ENCODE measurements at places on chromosomes 1 and 21.

DNA sequence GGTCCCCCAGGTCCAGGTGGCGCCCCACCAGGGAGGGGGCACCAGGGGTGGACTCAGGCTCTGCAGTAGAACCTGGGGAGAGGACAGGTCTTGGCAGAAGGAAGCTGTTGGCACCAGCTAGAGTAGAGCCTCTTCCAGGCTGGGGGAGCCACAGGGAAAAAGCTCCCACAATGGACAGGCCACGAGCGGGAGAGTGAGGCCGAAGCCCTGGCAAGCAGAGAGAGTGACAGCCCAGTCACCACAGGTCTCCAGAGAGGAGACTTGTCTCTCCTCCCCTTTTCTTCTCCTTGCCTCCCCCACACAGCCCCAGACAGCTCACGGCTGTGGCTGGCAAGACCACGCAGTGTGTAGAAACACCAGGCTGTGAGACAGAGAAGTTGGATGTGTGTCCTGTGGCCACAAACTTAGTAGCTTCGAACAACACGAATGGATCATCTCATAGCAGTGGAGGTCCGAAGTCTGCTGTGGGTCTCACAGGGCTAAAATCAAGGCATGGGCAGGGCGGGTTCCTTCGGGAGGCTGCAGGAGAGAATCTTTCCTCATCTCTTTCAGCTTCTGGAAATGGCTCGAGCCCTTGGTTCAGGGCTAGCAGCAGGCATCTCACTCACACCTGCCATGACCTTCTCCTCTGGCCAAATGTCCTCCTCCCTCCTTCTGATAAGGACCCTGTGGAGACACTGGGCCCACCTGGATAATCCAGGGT is 3.3 kb downstream of the KRTAP12-4 start:
- no peak for DNase-seq

DNA sequence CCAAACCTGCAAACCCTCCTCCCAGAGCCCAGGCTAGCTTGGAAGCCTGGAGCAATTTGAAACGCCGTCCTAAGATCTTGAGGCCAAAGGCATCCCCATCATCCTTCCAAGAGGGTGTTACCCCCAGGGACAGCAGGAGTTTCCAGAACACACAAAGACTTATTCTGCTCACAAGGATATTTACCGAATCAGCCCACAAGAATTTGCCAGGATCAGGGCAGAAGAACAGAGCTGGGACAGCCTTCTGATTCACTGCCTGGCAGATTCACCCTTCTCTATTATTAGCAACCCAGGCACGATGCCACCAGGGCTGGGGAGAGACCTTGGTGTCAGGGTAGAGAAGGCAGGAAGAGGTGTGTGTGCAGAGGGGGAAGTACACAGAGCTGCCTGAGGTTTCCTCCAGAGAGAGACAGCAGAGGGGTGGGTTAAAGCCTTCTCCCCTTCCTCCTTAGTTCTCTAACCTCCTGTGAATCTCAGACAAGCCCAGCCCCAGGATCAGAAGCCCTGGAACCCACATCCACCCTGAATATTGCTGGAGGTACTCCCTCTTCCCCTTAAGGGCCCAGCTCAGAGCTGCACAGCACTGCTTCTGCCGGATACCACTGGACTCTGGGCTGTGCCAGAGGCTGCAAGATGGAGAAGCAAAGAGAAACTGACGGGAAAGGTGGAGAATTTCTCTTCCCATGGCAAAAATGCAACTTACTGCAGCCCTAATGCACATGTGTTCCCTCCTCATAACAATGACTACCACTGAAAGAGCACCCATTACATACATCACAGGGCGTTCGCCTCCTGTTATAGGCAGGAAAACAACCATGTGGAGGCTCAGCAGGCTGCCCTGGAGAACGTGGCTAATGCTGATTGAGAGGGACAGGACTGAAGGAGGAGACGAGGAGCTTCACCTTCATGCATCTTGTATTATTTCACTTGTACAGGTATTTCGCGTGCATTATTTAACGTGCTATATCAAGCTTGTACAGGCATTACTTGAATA is 61.8 kb downstream of the ITPKB start:
- no peak for DNase-seq

DNA sequence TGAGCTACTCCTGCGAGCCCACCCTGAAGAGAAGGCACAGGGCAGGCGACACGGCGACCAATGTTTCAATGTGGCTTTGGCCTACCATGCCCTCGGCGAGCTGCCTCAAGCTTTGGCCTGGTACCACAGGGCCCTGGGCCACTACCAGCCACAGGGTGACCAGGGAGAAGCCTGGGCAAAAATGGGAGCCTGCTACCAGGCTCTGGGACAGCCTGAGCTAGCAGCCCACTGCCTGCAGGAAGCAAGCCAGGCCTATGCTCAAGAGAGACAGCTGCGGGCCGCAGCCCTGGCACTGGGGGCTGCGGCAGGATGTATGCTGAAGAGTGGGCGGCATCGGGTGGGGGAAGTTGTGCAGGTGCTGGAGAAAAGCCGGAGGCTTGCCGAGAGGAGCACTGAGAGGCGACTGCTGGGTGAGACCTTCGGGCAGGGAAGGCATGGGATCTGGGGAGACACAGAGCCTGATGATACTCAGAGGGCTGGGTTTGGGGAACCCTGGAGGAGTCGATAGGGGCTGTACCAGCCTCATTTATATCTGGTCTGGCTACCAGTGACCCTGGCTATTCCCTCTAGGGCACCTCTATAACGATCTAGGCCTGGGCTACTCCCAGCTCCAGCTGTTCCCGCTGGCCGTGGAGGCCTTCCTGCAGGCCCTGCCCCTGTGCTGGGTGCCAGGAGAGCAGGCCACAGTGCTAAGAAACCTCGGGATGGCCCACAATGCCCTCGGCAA is 2.3 kb downstream of the TTC24 start:
- DNase-seq = no peak

DNA sequence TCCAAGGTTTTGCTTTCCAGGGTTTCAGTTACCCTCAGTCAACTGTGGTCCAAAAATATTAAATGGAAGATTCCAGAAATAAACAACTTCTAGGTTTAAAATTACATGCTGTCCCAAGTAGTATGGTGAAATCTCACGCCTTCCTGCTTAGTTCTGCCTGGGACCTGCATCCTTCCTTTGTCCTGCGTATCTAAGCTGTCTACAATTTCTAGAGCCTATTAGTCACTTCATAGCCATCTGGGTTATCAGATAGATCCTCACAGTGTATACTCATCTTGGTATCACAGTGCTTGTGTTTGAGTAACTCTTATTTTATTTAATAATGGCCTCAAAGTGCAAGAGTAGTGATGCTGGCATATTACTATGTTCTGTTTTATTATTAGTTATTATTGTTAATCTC is 157.7 kb downstream of the ROR1 start:
- no peak for DNase-seq

GRCh38 chr1:16387201-16388188 is 20.5 kb downstream of the SZRD1 start:
- no peak for DNase-seq

GRCh38 chr1:208175508-208175895 is 68.7 kb downstream of the PLXNA2 start:
- DNase-seq = no peak

DNA sequence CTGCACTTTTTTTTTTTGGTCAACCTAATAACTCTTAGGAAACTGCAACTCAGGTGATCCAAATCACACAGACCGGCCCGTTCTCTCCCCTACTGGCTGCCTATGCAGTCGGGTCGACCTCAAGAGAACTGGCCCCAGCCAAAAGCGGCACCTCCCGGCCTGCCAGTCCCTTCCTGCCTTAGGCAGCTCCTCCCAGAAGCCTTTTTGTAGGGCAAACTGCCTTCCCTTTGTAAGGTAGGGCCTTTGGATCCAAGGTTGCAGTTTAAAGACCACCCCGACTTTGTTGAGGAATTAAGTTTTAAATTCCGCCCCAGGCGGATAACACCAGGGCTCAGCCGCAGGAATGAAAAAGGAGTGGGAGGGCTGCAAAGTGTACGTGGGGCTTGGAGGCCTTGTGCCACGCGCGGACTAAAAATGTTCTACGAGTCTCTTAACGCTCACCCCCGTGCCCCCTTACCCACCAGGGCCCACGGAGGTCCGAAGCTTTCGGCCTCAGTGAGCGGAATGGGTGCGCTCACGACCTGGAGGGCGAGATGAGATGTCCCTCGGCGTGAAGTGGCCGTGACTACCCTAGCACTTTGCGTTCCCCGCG is 642 bp upstream of the ST3GAL3 start:
- no peak for DNase-seq

DNA sequence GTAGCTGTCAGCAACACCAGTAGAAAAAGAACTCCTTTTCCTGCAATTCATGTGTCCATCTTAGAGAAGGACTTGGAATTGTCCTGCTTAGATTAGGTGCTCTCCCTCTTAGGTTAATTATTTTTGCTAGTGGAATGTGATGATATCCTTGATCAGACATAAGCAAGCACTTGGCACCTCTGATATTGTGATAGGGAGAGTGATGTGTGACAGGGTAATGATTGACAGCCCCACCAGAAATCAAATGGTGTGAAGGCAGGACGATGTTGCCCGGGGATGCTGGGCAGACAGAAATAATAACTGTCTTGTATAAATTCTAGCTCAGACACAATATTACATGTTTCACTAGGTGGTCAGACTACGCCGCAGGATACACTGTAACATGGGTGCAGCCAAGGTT is 4.4 kb downstream of the TYW3 start:
- no peak for DNase-seq

All from NCI-H1417 treated with DMSO at 0.1 percent for 48 hours (cell line).